Activated CD8-positive, alpha-beta T cell treated with anti-CD3 and anti-CD28 coated beads, Interleukin-2, amount 10 ng/mL, durations not matched to agents 7 days and 5 days (primary cell): ENCODE measurements at places on chromosomes 1 and 21.

- peaks cover 4% of the 10 kb centered on the region for H3K4me1 ChIP-seq
- no peaks in the 10 kb centered on the region for H3K36me3 ChIP-seq
- H3K27ac ChIP-seq, result no peak overlapping the region
These were observed 110.8 kb downstream of the PLPP3 start for GRCh38 chr1:56468518-56468917.

- H3K4me1 ChIP-seq, result no peaks in the 10 kb centered on the region
- no peaks in the 10 kb centered on the region for H3K27me3 ChIP-seq
- no peak for DNase-seq
- no peak overlapping the region for H3K27ac ChIP-seq
- no peak overlapping the region for H3K4me3 ChIP-seq
- H3K36me3 ChIP-seq, result no peaks in the 10 kb centered on the region
These were observed 895.9 kb upstream of the ADGRL4 start for GRCh38 chr1:79902418-79902817.

DNA sequence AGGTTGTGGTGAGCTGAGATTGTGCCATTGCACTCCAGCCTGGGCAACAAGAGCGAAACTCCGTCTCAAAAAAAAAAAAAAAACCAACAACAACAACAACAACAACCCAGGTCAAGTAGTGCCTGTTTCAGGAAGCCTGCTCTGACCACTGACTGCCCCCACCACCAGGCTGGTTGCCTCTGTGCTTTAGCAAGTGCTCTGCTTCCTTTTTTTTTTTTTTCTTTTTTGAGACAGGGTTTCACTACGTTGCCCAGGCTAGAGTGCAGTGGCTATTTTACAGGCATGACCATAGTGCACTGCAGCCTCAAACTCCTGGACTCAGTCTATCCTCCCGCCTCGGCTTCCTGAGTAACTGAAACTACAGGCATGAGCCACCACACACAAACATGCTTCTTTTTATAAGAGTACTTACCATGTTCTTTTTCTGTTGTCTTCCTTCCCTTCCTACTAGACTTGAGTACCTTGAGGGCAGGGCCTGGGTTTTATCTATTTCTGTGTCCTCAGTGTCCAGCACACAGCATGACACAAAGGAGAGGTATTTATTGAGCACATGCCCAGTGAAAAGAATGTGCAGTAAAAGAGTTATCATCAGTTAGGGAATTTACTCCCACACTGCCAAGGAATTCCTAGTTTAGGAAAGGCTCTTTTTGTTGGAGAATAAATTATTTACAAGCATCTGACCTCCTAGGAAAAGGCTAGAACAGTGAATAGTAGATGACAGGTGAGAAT, 9.9 kb upstream of the COA7 start:
- H3K36me3 ChIP-seq, result no peaks in the 10 kb centered on the region
- H3K27ac ChIP-seq, result no peak overlapping the region
- no peak overlapping the region for H3K4me3 ChIP-seq
- DNase-seq, result no peak
- H3K27me3 ChIP-seq, result peaks cover 12% of the 10 kb centered on the region
- peaks cover 15% of the 10 kb centered on the region for H3K4me1 ChIP-seq

GRCh38 chr1:204507317-204508105, 8.7 kb upstream of the MDM4 start:
- peak overlapping the region; percentile 97 for H3K27ac ChIP-seq
- H3K36me3 ChIP-seq, result peaks cover 8% of the 10 kb centered on the region
- peak; percentile 46 for DNase-seq
- no peaks in the 10 kb centered on the region for H3K27me3 ChIP-seq

- H3K27ac ChIP-seq, result no peak overlapping the region
- no peaks in the 10 kb centered on the region for H3K36me3 ChIP-seq
- H3K4me1 ChIP-seq, result no peaks in the 10 kb centered on the region
- DNase-seq, result no peak
- H3K4me3 ChIP-seq, result no peak overlapping the region
- peaks cover 26% of the 10 kb centered on the region for H3K27me3 ChIP-seq
These were observed 8.7 kb downstream of the CFAP107 start for GRCh38 chr1:12754738-12755137.

GRCh38 chr21:45084881-45085536, 10.6 kb downstream of the ADARB1 start:
- peaks cover 48% of the 10 kb centered on the region for H3K36me3 ChIP-seq
- DNase-seq, result no peak
- no peaks in the 10 kb centered on the region for H3K27me3 ChIP-seq
- H3K27ac ChIP-seq, result peak overlapping the region; percentile 5
- no peak overlapping the region for H3K4me3 ChIP-seq

DNA sequence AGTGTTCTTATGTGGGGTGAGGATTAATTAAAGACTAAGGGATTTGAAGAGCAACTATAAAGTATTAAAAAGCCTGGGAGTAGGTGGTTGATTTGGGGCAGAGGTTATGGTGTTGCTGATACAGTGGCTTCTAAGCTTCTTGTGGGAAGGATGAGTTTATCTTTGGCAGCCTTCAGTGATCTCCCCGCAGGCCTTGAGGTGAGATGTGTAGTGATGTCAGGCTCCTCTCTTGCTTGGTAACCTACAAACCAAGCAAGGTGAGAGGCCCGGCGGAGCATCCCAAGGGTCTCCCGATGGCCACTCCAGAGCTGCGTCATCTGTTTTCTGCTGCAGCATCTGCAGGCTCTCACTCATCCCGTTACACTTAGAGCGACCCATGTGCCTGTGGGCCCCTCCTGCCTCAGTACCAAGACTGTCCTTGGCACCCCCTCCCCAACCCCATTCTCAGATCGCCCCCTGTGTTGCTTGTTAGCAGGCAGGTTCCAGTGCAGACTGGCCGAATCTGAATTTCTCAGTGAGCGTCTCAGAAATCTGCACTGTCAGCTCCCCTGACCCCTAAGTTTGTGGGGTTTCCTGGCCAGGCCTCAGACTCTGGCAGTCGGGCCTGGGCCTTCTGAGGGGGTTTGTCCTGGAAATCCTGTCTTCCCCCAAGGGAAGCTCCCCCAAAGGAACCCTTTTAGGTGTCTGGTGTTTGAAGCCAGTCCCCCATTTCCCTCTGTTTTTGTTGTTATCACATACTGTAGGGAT, 77.9 kb downstream of the GALNT2 start:
- H3K36me3 ChIP-seq, result no peaks in the 10 kb centered on the region
- no peak overlapping the region for H3K4me3 ChIP-seq
- peaks cover 55% of the 10 kb centered on the region for H3K4me1 ChIP-seq
- no peak overlapping the region for H3K27ac ChIP-seq
- no peak for DNase-seq
- H3K27me3 ChIP-seq, result no peaks in the 10 kb centered on the region

DNA sequence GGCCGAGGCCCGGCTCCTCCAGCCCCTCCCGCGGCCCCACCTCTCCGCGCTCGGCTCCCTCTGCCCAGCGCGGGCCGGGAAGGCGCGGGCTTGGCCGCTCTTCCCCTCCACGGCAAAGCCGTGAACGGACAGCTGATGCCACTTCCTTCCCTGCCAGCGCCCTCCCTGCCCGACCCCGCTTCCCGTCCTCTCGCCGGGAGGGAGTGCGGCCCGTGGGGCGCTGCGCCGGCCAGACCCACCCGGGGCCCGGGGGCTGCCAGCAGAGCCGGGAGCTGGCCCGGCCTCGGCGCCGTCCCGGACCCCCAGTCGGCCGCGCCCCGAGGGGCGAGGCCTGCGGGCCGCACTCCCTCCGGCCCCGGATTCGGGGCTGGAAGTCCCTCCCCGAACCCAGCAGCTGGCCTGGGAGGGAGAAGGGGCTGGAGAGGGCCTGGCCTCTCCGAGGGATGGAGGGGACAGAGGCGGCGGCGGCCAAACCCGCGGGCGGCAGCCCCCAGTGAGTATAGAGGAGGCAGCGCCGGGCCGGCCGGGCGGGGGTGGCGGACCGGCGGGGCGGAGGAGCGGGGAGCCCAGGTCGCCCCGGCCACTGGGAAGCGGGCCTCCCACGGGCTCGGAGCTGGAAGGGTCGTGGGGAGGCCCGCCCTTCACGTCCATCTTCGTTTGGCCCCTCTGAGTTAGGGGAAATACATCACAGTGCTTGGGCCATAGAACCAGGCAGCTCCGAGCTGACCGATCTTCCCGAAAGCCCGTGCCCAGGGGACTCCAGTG, at the start of gene KIAA1614:
Gene KIAA1614 (plus strand): TSS at position 97 of the 765 bp plus-strand sequence. CDS start 347 bp downstream, at position 444.
- peak within 1 kb of the TSS; percentile 63 for H3K4me3 ChIP-seq
- H3K27ac ChIP-seq, result no peak within 1 kb of the TSS
- DNase-seq, result no peak
- peaks cover 8% of the 10 kb centered on the region for H3K4me1 ChIP-seq
- H3K27me3 ChIP-seq, result peaks cover 35% of the 10 kb centered on the region

- no peaks in the 10 kb centered on the region for H3K4me1 ChIP-seq
- peaks cover 13% of the 10 kb centered on the region for H3K27me3 ChIP-seq
- H3K36me3 ChIP-seq, result no peaks in the 10 kb centered on the region
These were observed 6.5 kb downstream of the PODN start for GRCh38 chr1:53068314-53069099.

DNA sequence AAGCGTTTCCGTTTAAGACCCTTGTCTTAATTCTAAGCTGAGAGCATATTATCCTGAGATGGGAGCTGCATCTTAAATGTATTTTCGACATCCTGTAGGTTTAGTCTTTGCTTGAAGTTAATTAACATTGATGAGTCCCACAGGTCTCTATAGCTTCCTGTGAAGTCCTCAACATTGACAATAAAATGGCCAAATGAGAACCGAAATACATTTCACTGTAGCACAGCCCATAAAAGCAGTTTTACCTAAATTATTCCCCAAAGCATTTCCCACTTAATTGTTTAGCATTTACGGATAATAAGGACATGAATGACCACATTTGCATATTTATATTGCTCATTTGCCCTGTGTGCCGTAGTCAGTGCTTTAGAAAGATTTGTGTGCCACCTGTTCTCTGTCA, 116.4 kb downstream of the CRB1 start:
- no peak overlapping the region for H3K27ac ChIP-seq
- DNase-seq, result no peak
- H3K36me3 ChIP-seq, result no peaks in the 10 kb centered on the region
- H3K4me3 ChIP-seq, result no peak overlapping the region

- no peak overlapping the region for H3K27ac ChIP-seq
- H3K27me3 ChIP-seq, result peaks cover 11% of the 10 kb centered on the region
- H3K4me3 ChIP-seq, result no peak overlapping the region
- peaks cover 1% of the 10 kb centered on the region for H3K36me3 ChIP-seq
- peaks cover 31% of the 10 kb centered on the region for H3K4me1 ChIP-seq
- DNase-seq, result no peak
These were observed 5.2 kb upstream of the LRRC8D start for GRCh38 chr1:89815611-89816010.

GRCh38 chr1:244011271-244011670, 39.8 kb upstream of the ZBTB18 start:
- H3K4me1 ChIP-seq, result no peaks in the 10 kb centered on the region
- peaks cover 4% of the 10 kb centered on the region for H3K27me3 ChIP-seq
- no peak overlapping the region for H3K4me3 ChIP-seq
- H3K27ac ChIP-seq, result no peak overlapping the region
- no peaks in the 10 kb centered on the region for H3K36me3 ChIP-seq

GRCh38 chr1:154190550-154190949, 1.4 kb downstream of the TPM3 start:
- H3K27me3 ChIP-seq, result peaks cover 46% of the 10 kb centered on the region
- no peak overlapping the region for H3K4me3 ChIP-seq
- peaks cover 14% of the 10 kb centered on the region for H3K4me1 ChIP-seq
- H3K27ac ChIP-seq, result no peak overlapping the region
